Activated CD8-positive, alpha-beta memory T cell treated with anti-CD3 and anti-CD28 coated beads for 24 hours (primary cell): ENCODE measurements at places on chromosomes 11 and 22.
A peak's percentile ranks its signal among the peaks of the same experiment; 100 is the strongest.

- DNase-seq, result no peak
Observed at GRCh38 chr11:102664001-102664752, 39.0 kb upstream of the MMP20 start.

DNA sequence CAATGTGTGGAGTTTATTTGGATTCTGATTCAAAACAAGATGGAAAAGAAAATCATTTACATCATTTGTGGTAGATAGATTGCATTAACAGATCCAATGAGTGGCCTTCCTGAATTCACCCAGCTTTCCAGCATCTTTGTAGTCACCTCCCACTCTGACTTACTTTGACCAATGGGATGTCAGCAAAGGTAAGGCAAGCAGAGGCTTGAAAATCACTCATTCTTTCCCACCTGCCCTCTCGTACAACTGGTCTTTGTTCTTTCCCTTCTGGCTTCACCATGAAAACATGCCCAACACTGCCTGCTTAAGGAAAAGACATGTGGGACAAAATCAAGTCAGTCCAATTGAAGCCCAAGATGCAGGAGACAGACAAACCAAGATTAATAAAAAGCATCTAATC, 202.1 kb downstream of the TTC28 start:
- DNase-seq, result no peak

DNA sequence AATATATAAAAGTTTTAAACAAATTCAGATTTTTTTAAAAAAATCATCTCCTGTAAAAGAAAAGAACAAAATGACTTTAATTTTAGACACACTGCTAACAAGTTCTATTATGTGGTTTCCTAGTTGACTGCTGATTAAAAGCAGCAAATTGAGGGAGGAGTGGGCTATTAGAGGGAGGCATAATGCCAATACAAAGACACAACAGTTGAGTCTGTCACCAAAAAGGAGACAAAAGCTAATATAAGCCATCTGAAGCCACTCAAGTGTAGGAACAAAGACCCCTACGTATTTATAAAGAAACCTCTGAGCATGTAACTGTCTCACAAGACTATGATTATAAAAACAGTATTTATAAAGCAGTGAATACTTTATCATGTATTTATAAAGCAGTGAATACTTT, 28.6 kb downstream of the TMEM123 start:
- no peak for DNase-seq

DNA sequence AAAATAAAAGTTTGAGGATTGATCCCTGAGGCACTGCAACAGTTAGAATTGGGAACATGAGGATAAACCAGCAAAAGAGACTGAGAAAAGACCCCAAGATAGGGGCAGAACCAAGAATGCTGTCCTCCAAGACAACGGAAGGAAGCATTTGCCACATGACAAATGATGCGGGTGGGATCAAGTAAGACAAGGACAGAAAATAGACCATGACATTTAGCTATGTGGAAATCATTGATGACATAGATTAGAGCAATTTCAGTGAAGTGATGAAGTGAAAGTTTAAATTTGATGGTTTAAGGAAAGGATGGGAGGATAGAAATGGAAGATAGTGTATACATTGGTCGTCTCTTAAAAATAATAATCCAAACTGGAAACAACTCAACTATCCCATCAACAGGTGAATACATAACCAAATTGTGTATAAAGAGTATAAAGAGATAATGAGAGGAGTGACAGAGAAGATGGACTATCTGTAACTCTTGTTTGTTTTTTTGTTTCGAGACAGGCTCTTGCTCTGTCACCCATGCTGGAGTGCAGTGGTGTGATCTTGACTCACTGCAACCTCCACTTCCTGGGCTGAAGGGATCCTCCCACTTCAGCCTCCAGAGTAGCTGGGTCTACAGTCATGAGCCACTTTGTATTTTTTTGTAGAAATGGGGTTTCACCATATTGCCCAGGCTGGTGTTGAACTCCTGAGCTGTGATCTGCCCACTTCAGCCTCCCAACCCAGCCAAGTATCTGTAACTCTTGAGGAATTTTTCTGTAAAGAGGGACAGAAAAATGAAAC, 48.7 kb upstream of the FDX1 start:
- DNase-seq, result no peak

DNA sequence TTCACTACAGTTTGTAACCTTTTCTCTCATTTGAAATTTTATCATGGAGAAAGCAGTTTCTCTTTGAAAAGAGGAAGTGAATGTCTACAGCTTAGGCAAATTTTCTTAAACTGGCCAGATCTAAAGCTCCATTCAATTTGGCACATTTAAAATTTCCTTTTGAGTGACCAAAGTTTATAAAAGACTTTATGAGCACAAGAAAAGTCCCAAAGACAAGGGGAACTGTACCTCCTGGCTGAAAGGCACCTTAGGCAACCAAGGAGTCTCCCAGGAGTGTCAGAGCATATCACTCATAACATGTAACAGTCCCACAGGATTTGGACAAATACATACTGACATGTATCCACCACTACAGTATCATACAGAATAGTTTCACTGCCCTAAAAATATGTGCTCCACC, 41.3 kb downstream of the NARS2 start:
- no peak for DNase-seq

DNA sequence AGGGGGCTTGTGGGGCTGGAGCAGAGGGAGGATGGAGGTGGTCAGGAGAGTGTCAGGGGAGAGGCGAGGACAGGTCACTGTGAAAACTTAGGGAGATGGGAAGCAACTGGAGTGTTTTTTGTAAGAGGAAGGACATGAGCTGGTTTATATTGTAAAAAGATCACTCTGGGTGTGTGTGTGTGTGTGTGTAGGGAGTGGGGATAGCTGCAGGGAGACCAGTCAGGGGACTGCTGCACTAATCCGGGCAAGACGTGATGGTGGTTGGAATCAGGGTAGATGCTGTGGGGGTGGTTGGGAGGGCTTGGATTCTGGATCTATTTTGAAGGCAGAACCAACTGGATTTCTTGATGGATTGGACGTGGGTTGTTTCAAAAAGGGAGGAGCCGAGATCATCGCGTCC, 11.3 kb upstream of the SYT7 start:
- no peak for DNase-seq

DNA sequence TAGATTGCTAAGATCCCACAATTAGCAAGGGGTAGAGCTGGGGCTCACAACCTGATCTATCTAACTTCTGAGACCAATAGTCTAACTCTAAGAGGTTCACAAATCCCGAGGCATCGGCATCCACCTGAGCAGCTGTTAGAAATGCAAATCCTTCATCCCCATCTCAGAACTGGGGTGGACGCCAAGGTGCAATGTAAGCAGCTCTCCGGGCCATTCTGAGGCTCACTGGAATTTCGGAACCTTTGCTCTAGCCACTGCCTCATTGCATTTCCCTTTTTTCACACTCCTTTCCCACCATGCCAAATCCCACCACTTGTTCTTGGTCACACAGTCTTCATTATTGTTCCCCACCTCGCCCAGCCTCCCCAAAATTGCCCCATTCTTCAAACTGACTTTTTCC, 29.8 kb downstream of the MAML2 start:
- no peak for DNase-seq

GRCh38 chr11:35126879-35127581, 11.9 kb upstream of the CD44 start:
- DNase-seq, result no peak

DNA sequence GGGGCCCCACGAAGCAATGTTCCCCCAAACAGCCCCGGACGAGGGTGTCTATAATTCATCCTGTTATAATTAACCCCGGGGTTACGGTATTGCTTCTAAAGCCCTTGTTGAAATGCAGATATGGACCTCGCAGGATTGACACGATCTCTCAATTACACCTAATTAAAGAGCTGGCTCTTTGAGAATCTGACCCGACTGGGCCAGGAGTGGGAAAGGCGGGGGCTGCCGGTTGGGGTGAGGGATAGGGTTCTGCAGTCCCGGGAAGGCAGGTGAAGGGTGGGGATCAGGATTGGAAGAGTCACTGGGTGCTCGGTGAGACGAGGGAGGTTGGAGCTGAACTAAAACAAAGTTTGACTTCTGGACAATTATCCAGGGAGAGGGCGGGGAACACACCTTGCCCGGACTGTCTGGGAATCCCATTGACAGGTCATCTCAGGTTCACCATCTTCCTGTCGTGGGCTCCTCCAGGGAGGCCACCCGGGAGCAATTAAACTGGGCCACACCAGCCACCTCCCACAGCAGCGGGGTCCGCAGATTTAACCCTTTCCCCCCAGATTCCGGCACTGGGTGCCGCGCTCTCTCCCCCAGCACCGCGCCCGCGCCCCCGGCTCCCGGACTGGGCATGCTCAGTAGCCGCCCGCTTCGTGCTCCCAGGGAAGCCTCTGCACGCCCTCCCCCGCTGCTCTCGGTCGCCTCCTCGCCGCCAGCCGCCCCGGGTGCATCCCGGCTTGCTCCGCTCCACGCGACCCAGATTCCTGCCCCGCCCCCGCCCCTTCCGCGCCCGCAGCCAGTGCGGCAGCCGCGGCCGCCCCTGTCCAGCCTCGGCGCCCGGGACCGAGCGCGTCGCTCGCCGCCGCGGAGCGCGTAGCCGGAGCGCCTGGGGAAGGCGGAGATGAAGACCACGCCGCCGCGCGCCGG, at the start of gene ELMOD1:
Gene ELMOD1 (plus strand): TSS at position 688 of the 918 bp plus-strand sequence. CDS start 27,043 bp downstream, outside the sequence.
- peak; percentile 62 for DNase-seq

GRCh38 chr11:6249770-6250555, 9.7 kb upstream of the CCKBR start:
- no peak for DNase-seq

- DNase-seq, result no peak
Observed at GRCh38 chr11:1472180-1473005, 14.2 kb downstream of the MOB2 start.

DNA sequence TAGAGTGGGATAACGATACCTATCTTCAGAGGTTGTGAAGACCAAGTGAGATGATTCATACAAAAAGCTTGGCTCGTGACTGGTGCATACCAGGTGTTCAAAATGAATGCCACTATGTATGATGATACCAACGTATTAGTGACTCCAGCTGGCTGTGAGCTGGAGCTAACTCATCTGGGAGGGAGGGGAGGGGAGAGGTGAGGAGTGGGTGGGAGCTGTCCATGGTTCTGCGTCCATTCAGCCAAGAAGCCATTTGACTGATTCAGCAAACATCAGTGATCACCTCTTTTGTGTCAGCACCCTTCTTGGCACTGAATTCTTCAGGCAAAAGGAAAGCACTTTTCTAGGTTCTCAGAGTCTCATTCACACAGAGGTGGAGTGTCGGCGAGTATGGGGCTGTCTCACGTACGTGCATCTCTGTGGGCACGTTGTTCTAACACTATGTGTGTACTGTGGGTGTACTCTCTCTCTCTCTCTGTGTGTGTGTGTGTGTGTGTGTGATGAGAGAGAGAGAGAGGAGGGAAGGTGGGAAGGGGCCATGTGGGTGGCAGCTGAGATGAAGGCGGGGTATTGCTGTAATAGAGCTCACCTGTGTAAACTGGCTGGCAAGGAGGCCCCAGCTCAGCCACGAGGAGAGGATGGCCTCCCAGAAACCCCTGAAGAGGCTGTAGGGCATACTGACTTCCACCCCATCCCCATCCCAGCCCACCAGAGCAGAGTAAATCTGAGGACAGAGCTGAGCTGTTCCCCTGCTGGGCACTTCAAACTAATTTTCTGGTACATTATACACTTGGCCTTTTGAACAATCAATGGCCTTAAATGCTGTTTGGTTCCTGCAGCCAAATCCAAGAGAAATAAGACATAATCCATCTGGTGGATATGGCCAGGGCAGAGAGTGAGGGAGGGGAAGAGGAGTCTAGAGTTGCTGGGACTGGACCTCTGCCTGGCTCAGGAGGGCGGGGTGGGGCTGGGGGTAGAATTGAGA, 96.1 kb upstream of the THY1 start:
- no peak for DNase-seq

- no peak for DNase-seq
Observed at GRCh38 chr11:60774726-60775125, 10.4 kb upstream of the MS4A10 start.

- DNase-seq, result no peak
Observed at GRCh38 chr22:37843741-37844089, 419 bp downstream of the ANKRD54 start.

DNA sequence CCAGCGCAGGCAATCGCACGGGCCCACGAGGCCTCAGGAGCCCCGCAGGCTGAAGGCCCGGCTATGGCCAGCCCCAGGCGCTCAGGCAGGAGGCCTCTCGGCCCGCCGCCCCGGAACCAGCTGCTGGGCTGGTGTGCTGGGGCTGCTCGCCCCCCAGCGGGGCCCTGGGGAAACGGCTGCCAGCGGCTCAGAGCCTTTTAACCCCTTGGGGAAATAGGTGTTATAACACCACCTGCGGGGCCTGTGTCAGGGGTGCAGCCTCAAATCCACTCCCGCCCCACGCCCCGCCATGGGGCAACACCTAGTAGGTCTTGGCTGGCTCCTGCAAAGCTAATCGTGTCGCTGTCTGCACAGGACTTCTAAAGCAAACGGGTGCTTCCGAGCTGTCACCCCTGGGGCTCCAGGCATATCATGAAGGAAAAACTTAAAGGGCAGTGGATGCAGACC, 237.4 kb downstream of the TTC28 start:
- DNase-seq, result peak; percentile 86

- no peak for DNase-seq
Observed at GRCh38 chr11:123560006-123560405, 94.4 kb downstream of the SCN3B start.

- peak; percentile 47 for DNase-seq
Observed at GRCh38 chr11:63015521-63016215, at the start of gene SLC22A8. SLC22A8 (minus strand) TSS chr11:63015841; CDS start chr11:63014958, 883 bp downstream.

- DNase-seq, result no peak
Observed at GRCh38 chr11:109791337-109791736, 301.9 kb upstream of the ZC3H12C start.

DNA sequence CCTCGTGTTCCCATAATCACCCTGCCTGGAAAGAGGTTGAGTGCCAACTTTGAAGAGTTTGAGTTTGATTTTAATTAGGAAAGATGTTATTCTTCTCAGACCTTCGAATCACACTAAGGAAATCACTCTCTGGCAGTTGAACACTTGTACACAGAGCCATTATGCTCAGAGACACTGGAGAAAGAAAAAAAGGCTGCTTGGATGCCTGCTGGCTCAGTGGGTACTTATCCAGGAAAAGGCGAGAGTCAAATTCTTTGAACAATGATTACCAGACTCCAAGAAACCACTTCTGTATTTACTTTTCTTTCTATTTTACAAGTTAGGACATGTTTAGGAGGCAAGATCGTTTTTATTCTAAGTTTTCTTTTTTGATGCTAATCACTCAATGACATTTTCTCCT, 438.5 kb upstream of the FAT3 start:
- DNase-seq, result no peak

DNA sequence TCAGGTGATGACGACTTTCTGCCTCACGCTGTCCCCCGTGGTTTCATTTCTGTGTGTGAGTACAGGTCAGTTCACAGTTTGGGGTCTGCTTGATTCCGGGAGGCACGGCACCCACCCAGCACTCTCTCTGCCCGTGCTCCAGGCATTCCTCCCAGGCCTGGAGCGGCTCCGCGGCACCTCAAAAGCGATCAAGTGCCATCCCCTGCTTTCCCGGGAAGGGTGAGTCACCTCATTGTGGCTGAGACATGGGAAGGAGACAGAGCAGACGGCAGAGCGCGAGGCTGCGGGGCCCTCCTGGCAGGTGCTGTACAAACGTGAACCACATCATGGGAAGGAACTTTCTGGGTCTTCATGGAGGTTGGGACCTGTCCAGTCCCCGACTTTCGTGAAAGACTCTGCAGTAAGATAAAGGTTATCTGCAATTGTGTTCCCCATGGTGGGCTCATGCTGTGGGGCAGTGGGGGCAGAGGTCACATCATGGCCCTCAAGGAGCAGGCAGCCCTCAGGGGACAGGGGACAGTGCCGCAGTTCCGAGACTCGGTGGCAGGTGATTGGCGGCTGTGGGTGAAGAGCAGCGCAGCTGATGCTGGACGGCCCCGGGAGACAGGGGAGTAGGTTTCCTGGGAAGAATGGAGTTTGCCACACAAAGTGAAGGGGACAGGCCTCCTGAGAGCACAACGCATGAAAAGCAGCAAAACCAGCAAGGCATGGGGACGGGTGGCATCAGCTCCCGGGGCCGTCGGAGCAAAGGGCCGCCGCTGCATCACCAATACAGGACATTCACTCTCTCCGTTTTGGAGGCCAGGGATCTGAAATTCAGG, 65.3 kb downstream of the CELSR1 start:
- no peak for DNase-seq
